Progenitor cell of endocrine pancreas (in vitro differentiated cells): ENCODE measurements at places on chromosomes 4 and X.

GRCh38 chr4:114807759-114808404, 209.3 kb downstream of the UGT8 start:
- DNase-seq = peak; percentile 11

GRCh38 chr4:10740891-10741620, 56.5 kb upstream of the CLNK start:
- no peak for DNase-seq

DNA sequence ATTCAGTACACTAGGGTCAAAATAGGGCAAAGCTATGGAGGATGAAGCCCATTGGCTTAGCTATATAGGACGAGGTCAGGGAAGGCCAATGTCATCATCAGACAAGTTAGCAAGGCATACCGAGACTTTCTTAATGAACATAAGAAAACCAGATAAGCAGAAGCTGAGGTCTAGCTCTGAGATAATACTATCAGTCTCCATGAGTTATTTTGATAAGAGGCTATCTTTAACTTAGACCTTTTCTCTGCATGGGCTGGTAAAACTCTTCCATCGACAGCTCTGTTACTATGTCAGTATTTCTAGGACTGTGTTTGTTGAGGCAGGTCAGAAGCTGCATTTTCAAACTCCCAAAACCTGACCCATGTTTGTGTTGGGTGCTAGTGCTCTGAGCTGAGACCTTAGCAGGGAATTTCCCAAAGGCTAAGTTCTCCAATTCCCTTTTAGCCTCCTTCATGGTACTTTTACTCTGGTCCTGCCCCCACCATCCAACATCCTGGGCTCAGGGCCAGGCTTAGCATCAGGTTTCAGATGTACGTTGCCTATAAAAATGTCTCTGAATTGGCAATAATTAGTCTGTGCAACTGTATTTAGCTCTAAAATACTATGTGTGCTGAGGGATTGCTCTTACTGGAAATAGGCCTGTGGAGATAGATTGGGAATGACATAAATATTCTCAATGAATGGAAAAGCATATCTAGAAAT, 29.3 kb upstream of the LRAT start:
- no peak for DNase-seq

GRCh38 chr4:137968956-137969678, 273.0 kb downstream of the SLC7A11 start:
- DNase-seq = no peak

- DNase-seq = no peak
Observed at GRCh38 chr4:87476934-87477333, 52.2 kb downstream of the SPARCL1 start.

DNA sequence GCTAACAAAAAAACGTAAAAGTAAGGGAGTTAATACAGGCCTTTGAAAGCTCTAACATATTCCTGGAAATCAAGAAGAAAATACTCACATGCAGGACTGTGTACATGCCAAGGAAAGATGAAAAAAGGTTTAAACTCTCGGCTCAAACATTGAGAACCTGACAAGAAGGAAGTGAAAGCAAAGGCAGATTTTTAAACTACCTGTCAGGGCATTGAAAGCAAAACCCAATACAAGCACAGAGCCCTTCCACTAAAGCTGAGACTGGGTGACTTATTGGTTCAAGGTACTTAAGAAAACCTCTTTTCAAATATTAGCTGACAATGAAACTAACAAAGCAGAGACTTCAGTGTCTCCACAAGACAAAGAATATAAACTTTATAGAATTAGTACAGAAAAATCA, 313.0 kb upstream of the GRID2 start:
- no peak for DNase-seq

- DNase-seq = no peak
Observed at GRCh38 chr4:11376571-11376970, 52.1 kb downstream of the HS3ST1 start.

DNA sequence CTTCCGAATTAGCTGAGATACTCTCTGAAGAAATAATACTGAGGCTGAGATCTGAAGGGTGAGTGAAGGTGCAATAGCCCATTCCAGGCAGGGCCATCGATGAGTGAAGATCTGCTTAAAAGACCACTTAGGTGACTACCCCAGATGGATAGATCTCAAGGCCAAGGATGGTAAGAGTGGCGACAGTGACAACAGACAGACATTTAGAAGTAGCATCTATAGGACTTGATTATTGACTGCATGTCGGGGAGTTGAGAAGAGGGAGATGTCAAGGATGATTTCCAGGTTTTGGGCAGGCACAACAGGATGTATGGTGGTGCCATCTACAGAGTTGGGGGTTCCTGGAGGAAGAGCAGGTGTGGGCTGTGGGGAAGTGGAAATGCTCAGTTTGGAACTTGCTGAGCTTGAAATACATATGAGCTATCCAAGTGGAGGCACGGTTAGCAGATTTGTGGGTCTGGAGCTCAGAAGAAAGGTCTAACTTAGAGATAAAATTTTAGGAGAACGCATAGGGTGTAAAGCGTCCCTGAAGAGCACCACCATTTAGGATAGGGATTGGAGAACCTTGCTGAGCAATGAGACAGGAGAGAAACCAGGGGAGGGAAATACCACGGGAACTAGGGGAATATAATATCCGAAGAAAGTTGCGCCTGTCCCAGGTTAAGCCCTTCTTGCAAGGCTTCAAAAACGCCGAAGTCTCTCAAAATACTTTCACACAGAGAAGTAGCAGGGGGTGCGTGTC, 688 bp downstream of the UFSP2 start:
- DNase-seq = no peak

GRCh38 chrX:14698790-14699189, 169.5 kb downstream of the GLRA2 start:
- no peak for DNase-seq

DNA sequence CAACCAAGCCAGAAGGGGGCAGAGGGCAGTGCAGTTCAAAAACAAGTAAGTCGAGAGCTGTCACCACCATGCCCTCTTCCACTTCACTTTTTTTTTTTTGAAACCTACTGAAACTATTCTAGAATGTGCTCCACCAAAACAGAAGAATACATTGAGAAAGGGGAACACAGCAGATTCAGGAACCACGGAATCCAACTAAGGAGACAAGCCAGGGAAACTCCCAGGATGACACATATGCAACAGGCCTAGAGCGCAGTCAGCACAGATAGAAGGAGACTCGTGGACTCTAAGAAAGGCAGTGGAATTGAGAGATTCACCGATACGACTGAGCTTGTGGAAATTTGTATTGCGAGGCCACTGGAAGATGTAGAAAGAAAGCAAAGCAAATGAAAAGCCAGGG, 66.1 kb downstream of the PHKA2 start:
- no peak for DNase-seq

DNA sequence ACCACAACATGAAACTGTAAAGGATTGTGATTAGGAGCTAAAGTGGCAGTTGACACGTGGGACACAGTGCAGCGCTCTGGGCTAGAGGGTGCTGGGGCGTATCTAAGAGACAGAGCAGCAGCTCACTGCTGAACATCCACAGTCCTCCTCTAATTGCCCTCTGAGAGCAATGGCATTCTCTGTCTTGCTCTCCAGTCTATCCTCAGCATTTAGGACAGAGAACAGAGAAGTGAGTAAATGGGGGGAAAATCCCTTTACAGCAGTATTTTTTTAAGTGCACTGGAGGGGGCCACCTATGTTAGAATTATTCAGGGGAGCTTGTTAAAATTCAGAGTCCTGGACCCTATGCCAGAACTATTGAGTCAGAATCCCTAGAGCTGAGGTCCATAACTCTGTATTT, 4.2 kb upstream of the TMEM154 start:
- no peak for DNase-seq

GRCh38 chr4:183797445-183798300, 107.4 kb upstream of the STOX2 start:
- peak; percentile 54 for DNase-seq

- DNase-seq = no peak
Observed at GRCh38 chrX:103293118-103293517, 16.6 kb upstream of the TCEAL5 start.

DNA sequence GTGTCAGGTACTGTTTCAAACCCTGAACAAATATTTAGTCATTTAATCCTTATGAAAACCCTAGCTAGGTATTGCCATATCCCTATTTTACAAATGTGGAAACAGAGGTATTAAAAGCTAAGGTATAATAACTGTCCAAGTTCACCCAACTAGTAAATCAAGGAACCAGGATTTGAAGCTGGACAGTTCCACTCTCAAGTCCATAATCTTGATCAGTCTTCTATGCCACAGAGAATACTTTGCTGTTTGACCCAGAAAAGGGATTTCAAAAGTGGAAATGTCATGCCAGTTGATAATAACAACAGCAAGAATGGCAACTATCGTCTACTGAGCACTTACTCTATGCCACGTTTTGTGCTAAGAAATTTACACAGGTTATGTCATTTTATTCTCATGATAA, 90.4 kb upstream of the KIT start:
- no peak for DNase-seq

DNA sequence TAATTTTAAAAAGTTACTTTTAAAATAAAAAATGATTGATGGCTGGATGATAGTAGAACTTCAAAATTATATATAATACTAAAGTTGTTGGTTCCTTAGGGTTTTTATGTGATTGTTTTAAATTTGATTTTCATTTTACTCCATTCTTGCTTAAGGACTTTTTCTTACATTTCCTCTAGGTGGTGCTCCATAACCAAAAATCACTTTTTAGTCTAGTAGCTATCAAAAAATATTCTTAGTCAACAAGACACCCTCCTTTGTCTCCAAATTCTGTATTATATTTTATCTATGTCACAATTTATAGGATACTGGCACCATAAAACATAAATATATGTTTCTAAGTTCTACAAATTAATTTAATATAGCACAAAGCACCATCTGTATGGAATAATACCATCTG, 67.2 kb upstream of the BRWD3 start:
- no peak for DNase-seq

- no peak for DNase-seq
Observed at GRCh38 chr4:152894673-152895072, 41.5 kb upstream of the FHDC1 start.

- DNase-seq = no peak
Observed at GRCh38 chrX:119013164-119013563, 38.7 kb downstream of the LONRF3 start.

DNA sequence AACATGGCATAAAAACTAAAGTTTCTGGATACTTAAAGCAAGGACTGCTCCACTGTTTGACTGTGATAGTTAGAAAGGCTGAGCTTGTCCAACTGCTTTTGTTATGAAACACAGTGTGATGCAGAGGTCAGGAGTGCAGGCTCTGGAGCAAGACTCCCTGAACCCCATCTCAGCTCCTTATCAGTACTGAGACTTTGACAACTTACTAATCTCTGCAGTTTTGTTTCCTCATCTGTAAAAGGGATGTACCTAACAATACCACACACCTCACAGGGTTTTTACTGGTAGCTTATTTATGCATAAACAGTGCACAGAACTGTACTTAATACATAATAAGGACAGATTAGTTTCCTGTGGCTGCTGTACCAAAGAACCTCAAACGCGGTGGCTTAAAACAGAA, 804.3 kb downstream of the FSTL5 start:
- DNase-seq = no peak

GRCh38 chrX:829145-829544, 198.6 kb downstream of the SHOX start:
- DNase-seq = no peak

GRCh38 chrX:73401591-73402266, 45.1 kb upstream of the CDX4 start:
- peak; percentile 27 for DNase-seq

- no peak for DNase-seq
Observed at GRCh38 chr4:134308910-134309309, 107.3 kb upstream of the PABPC4L start.

DNA sequence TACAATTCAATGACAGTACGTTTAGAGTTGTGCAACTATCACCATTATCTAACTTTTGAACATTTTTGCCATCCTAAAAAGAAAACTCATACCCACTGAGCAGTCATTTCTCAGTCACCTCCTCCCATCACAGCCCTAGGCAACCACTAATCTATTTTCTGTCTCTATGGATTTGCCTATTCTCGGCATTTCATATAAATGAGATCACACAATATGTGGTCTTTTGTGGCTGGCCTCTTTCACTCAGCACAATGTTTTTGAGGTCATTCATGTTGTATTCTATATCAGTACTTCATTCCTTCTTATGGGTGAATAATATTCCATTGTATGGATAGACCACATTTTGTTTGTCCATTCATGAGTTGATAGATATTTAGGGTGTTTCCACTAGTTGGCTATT, 103.0 kb downstream of the PPEF1 start:
- DNase-seq = no peak

GRCh38 chr4:89006307-89006706, 50.7 kb downstream of the FAM13A start:
- DNase-seq = no peak

GRCh38 chr4:129788486-129788885, 692.5 kb downstream of the C4orf33 start:
- no peak for DNase-seq

- DNase-seq = no peak
Observed at GRCh38 chr4:14552119-14552518, 450.2 kb upstream of the CPEB2 start.

GRCh38 chrX:153864561-153865320, 21.2 kb downstream of the L1CAM start:
- DNase-seq = no peak

DNA sequence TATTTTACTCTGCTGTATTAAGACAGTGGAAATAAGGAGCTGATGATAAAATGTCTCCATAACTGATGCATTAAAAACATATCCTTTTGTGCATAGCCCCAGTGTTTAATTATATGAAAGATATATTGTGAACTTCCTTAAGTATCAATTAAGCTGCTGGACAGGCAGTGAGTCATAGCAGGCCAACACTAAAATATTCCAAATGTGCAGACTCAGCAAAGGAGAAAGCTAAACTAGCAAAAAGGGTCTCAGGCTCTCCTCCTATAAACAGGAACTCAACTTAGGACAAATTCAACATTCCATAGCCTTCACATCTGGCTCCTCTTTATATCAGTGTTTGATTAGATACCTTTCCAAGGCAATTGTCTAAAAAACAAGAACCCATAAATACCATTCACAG, 15.6 kb downstream of the TNMD start:
- no peak for DNase-seq

GRCh38 chrX:17803449-17803848, 57.6 kb downstream of the RAI2 start:
- no peak for DNase-seq

GRCh38 chr4:84381759-84382158, 117.3 kb downstream of the NKX6-1 start:
- DNase-seq = no peak

DNA sequence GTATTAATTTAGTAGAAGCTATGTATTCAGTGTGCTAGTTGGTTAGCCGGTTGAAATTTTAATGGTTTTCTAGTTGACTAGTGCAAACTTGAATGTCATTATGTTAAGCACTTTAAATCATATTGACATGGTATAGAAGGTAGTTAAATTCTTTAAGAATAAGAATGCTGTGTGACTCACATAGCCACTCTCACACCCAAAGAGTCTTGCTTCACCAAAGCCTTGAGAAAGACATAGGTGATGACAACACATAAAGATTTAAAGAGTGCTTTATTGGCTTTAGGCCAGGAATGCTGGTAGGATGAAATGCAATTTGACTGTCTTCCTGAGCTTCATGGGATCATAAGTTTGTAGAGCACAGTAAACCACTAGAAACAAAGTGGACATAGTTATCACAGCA, 85.3 kb downstream of the DCAF8L2 start:
- no peak for DNase-seq
